ENCODE measurements at places on chromosomes 5 and 9. TPM values are rescaled to one million over a fixed set of nuclear protein-coding genes. Genes with fewer than 3 reads are reported as not detected.

DNA sequence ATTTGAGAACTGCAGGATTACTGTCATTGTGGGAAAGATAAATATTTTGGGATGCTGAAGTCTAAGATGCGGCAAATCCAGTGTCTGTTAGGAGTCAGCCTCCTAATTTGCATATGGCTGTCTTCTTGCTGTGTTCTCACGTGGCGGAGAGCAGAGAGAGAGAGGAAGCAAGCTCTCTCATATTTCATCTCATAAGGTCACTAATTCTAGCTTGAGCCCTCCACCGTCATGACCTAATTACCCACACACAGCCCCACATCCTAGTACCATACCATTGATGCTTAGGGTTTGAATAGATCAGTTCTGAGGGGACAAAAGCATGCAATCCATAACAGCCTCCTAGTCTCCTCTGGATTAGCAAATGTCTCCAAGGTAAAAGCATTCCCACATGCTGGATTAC, 124.5 kb downstream of the CDH12 start:
- DNase-seq = no peak

DNA sequence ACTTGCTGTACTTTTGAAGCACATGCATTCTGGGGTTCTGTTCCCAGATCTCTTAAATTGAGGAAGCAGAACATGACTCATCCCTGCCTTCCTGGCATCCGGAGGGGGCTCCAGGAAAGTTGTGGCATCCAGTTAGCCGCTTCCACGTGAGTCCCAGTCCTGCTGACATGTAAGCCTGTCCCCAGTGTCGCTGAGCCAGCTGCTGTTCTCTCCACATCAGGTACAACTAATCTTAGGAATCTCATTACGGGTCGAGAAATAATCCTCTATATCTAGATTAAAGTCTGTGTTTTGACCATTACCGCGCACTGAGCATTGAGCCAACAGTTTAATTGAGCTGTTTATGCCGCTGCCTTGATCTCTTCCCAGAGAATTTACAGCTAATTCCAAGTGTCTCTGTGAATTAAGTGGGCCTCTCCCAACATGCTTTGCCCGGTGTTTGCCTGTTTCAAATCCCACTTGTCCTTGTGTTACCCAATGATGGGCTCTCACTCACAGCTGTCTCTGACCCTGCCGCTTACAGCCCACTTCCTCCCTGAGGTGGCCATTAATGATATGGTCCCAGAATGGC, 10.5 kb upstream of the SHB start:
- DNase-seq = no peak

GRCh38 chr5:17316970-17317459, 99.6 kb downstream of the BASP1 start:
- no peak for DNase-seq

Gene TMEM215
- total RNA-seq = not detected

Gene TNFSF8
- 72.6 TPM for total RNA-seq

Gene APBA1
- 0.09 TPM for total RNA-seq
